ENCODE measurements at places on chromosomes 5 and 9.

- DNase-seq, result no peak
These were observed 9.7 kb downstream of the KIF20A start for GRCh38 chr5:138188626-138189025.

GRCh38 chr5:171201310-171201709 is 107.7 kb upstream of the TLX3 start:
- no peak for DNase-seq

GRCh38 chr5:50853151-50853550 is 186.7 kb downstream of the PARP8 start:
- DNase-seq, result no peak

DNA sequence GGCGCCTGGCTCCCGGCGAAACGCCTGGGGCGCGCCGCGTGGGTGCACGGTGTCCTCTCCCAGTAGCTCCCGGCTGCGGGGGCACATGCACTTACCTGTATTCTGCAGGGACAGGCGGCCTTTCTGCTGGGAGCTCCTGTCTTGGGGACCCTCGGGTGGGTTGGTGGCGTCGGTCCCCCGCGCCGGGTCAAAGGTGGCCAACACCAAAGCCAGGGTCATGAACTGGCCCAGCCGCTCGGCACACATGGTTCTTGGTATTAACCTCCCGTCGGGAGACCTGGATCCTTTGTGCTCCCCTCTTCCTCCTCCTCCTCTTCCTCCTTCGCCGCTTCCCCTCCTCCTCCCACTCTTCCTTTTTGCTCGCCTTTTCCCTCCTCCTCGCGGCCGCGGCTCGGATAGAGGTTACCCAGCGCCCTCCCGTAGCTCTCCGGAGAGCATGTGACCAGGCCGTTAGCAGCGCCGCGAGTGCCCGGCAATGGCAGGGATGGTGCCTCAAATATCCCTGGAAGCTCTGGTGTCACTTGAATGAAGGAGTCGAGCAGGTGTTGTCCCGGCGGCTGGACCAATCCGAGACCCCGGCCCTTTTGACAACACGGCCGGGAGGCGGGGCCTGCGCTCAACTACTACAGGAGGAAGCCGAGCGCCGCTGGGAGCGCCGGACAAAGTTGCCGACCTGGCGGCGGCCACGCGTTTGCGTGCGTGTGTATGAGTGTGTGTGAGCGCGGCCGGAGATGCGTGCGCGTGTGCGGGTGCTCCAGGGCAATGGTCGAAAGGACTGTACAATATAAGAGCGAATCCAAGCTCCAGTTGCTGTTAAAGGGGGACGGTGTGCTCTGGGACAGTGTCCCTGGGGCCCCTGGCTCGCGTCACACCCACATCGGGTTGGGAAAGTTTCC is at the start of gene STC2:
STC2 (minus strand) TSS at position 467 of the 896 bp plus-strand sequence; CDS start at position 246, 221 bp downstream.
- DNase-seq, result peak; percentile 95

DNA sequence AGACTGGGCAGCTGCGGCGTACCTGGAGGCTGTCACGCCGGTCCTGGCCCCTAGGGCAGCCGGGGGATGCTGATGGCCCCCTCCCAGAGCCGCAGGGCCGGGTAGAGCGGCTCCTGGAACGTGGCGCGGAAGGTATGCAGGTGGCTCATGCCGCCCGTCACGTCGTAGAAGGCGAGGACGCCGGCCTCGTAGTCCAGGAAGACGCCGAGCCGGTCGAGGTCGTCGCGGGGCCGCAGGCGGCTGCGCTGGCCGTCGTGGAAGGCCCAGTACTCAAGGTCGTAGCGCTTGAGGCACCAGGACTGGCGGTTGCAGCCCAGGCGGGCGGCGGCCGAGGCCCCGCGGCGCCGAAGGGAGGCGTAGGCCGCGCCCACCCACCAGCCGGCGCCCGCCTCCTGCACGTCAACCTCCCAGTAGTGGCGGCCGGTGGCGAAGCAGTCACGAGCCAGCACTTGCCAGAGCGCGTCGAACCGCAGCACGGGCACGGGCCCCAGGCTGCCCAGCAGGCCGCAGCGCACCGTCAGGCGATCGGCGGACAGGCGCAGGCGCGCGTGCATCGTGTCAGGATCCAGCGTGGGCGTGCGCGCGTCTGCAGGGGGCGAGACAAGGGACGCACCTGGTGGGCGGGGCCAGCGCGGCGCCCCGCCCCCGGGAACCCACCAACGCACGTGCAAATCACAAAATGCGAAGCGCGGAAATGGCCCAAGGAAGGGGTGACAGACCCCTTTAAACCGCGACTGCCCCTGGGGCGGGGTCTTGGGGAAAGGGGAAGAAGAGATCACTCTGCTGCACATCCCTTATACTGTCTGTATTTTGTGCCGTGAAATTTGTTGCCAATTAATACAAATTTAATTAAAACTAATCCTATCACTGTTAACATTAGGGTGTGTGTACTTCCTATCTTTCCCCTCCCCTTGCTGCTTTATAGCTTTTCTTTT is 31.2 kb downstream of the NANS start:
- no peak for DNase-seq

- peak; percentile 25 for DNase-seq
These were observed 34.9 kb upstream of the STOM start for GRCh38 chr9:121404906-121405305.

- no peak for DNase-seq
These were observed 1876.0 kb upstream of the C9orf72 start for GRCh38 chr9:29449306-29449705.

GRCh38 chr5:168312606-168313295 is 21.3 kb downstream of the WWC1 start:
- peak; percentile 57 for DNase-seq

DNA sequence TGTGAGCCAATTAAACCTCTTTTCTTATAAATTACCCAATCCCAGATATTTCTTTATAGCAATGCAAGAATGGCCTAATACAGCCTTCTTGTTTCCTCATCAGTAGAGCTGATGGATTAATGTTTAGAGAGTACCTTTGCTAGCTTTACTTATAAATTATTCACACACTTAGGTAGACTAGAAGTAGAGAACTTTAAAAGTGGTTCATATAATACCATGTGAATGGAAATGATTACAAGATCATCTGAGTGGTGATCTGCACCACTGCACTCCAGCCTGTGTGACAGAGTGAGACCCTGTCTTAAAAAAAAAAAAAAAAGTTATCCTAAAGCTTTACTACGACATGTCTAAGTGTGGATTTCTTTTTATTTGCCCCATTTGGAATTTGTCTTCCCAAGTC is 23.2 kb upstream of the LRRTM2 start:
- no peak for DNase-seq

GRCh38 chr5:134458234-134459009 is 46.7 kb upstream of the CDKN2AIPNL start:
- DNase-seq, result no peak
